GM10248 (cell line): ENCODE measurements at places on chromosomes 16 and 17.
A peak's percentile ranks its signal among the peaks of the same experiment; 100 is the strongest.

DNA sequence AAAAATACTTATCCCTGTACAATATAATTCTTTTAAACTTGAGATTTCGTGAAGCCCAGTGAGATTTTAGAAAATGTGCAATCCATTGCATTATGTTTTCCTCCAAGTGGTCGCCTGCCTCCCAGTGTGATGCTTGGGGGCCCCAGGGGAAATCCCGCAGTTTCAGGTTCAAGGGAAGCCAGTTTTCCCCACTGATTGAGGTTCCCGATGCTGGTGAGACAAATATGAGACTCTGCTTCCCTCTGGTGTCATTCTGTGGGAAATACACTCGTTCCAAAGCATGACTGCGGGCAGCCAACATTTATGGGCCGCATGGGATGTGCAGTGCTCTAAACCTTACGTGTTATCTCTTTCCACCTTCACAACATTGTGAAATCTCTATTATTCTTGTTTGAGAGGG lies 200.8 kb downstream of the PRKCB start:
- DNase-seq, result peak; percentile 66

DNA sequence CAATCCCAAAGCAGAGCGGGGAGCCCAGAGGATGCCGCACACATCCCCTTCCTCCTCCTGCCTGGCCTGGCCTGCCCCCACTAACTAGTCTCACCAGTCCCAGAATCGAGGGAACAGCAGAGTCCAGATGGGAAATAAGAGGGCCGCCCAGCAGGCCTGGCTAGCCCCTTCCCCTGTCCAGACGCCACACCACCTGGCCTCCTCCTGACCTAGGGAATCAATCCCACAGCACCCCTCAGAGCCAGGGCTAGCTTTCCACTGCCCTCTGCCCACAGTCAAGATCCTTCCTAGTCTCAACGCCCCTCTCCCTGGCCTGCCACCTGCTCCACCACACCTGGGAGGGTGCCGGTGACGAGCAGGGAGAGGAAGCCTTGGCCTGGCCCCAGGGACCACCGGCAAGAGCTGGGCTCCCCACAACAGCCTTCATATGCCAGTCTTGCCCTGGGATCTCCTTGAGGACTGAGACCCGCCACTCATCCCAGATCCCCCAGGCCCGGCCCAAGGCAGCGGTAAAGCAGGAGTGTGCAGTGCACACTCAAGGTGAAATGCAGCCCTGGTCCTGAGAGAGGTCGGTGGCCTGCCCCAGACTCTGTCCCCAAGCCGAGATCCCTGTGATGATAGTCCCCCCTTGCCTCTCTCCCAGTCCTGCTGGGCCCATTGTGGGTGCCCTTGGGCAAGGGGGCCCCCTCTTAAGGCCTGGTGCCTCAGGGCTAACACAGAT lies 27.9 kb downstream of the KATNB1 start:
- DNase-seq, result no peak

DNA sequence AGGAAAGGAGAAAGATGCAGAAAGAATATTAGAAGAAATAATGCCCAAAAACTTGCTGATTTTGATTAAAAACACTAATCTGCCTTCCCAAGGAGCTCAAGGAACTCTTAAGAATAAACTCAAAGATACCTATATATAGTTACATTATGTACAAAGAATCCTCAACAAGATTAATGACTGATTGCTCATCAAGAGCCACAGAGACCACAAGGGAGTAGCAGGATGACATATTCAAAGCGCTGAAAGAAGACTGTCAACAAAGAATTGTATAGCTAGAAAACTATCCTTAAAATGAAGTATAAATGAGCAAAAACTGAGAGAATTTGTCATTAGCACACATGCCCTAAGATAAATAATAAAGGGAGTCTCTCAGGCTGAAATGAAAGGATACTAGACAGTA lies 6.2 kb downstream of the LPCAT2 start:
- DNase-seq, result no peak

GRCh38 chr17:45904866-45905265 lies 10.5 kb downstream of the MAPT start:
- no peak for DNase-seq

- no peak for DNase-seq
Observed at GRCh38 chr17:8353736-8354135, 14.1 kb downstream of the ODF4 start.

DNA sequence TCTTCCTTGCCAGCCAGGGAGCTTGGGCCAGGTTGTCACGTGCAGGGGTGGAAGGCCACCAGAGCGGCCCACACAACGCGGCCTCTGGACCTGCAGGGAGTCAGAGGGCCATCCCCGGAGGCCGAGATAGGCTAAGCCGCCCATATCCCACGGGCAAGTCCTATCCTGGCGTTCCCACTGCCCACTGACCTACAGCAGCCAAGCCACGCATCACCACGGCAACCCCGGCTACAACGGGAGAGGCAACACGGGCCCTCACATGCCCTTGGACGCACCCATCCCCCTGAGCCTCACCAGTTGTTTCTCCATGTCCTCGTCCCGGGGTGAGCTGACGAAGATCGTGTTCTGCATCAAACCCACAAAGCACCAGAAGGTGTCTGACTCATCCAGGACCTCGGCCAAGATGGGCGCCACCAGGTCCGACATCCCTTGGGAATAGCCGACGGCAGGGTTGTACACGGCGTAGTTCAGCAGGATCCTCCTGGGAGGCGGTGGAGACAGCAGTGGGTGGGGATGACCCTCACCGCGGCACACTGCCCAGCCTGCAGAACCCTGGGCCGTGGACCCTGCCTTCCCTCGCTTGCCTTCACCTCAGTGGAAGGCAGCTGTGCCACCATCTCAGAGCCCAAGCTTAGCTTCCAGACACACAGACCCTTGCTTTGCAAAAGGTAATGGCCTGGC lies 88.2 kb downstream of the TBC1D16 start:
- no peak for DNase-seq

DNA sequence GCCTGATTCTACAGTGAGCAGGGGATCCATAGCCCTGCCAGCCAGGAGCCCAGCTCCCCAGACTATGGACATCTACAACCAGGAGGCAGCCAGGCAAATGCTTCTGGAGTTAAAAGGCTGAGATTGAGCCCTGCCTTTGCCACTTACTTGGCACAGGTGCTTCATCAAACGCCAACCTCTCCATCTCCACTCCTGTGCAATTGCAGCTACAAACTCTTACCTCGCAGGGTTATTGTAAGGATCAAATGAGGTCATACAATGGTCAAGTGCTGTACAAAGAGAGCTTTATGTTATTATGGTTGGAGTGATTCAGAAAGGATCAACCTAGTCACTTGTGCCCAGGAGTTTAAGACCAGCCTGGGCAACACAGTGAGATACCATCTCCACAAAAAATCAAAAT lies 9.8 kb upstream of the MYO18A start:
- DNase-seq, result no peak

GRCh38 chr16:89172528-89173173 lies 1.1 kb downstream of the CDH15 start:
- DNase-seq, result no peak

GRCh38 chr16:73543970-73544599 lies 496.2 kb upstream of the ZFHX3 start:
- no peak for DNase-seq

DNA sequence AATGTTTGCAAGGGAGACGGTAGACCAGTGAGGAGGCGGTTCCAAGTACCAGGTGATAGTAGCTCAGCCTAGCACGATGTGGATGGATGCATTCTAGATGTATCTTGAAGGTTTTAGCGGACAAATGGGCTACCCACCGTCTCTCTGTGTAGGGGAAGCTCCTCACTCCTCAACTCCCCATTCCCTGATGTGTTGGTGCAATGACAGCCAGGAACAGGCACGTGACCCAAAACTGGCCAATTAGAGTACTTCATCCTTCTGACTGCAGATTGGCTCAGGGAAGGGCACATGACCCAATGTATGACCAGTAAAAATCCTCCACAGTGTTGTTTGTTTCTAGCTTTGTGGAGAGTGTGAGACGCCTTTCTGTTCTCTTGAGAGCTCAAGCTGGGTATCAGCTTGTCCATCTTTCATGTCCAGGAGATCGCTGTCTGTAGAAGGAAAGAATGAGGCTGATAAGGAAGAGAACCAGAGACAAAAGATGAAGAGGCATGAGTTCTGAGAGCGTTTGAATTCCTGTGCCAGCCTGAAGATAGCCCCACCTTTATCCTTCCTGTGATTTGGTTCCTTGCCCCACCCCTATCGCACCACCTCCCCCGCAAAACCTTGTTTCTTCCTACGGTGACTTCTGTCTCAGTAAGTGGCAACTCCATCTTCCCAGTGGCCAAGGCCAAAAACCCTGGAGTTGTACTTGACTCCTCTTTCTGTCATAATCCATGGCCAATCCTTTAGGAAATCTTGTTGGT lies 2.3 kb upstream of the BORCS6 start:
- peak; percentile 71 for DNase-seq

GRCh38 chr17:68972119-68972704 lies 17.0 kb upstream of the ABCA8 start:
- peak; percentile 26 for DNase-seq

DNA sequence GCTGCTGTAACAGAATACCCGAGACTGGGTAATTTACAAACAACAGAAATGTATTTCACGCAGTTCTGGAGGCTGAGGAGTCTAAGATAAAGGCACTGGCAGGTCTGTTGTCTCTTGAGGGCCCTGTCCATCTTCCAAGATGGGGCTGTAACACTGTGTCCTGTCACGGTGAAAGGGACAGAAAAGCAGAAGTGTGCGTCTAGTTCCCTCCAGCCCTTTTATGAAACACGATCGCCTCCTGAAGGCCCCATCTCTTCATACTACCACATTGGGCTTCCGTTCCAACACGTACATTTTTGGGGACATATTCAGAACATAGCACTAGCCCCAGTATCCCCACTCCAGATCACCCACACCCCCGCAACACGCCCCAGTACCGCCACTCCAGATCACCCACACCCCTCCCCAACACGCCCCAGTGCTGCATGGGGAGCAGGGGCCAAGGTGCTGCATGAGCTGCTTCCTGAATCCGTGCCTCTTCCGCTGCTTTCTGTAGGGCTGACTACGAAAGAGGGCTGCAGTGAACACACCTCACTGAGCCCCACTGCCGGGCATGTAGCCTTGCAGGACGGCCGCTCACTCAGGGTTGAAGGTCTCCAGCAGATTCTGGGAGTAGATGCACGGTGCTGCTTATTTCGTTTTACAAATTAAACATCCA lies 91.9 kb downstream of the RPTOR start:
- DNase-seq, result no peak

- DNase-seq, result no peak
Observed at GRCh38 chr17:8360260-8360659, 16.2 kb downstream of the KRABD2 start.

DNA sequence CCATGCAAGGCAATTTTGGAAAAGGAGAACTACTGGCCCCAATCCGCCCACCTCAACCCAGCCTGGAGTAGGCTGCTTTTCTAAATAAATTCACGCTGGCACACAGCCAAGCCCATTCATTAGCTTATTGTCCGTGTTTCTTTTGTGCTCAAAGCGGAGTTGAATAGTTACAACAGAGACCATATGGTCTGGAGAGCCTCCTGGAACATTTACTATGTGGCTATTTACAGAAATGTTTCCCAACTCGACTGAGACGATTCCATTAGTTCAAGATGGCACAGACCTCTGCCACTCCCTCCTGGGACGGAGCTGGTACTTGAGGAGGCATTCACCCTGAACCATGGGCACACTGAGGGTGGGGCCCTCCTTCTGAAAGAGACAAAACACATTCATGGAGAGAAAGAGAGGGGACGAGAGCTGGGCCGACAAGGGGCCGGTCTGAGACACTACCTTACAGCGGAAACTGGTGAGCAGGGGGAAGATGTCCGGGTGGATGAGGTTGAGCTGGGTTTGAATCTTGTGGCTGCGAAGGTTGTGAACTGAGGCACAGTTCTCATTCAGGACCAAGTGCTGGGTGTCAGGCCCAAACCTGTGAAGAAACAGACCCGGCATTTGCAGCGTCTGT lies 15.7 kb downstream of the ELAC2 start:
- DNase-seq, result no peak

DNA sequence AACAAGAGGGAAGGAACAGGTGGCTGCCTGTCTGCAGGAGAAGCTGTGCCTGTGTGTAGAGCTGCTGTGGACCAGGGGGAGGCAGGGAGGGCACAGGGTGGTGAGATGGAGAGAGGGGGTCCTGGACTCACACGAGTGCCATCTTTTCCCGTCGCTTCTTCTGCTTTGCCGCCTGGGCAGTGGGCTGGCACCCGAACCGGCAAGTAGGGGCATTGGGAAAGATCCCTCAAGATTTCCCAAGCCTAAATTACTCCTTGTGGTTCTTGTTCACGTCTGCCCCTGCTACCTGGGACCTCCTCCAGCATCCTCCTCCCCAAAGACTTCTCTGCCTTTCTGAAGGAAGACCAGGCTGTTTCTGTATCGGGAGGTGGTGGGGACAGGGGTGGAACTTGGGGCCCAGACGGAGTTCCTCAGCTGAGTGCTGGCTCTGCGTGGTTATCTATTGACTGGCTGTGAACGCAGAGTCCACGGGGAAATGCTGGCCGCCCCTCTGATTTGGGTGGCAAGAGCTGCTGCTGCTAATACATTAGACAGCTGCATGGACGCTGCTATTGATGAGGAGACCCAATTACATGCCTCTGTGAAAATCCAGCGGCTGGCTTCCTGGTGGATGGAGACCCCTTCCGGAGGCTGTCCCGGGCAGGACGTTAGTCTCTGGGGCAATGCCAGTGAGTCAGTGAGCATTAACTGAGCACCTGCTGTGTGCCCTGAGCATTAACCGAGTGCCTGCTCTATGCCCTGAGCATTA lies 114.5 kb downstream of the OR1D5 start:
- no peak for DNase-seq
